Type B pancreatic cell (in vitro differentiated cells): ENCODE measurements at places on chromosomes 4 and X. TPM values are rescaled to one million over a fixed set of nuclear protein-coding genes. Genes with fewer than 3 reads are reported as not detected.

The COMMD8 gene
- total RNA-seq = 12.2 and 12.8 TPM in 2 replicates

The NPY2R gene
- total RNA-seq = 0.43 TPM in 1 of 2 replicates, not detected in the other

The PCSK1N gene
- 109 and 246 TPM in 2 replicates for total RNA-seq

The F9 gene
- total RNA-seq = 0.24 and 0.36 TPM in 2 replicates

The DCAF16 gene
- total RNA-seq = 58.2 and 63.7 TPM in 2 replicates

The KIF4A gene
- 8.6 and 29.8 TPM in 2 replicates for total RNA-seq

The SPANXN5 gene
- not detected in 2 replicates for total RNA-seq

The WDR17 gene
- 5.2 and 6.1 TPM in 2 replicates for total RNA-seq

The SH2D1A gene
- not detected in 2 replicates for total RNA-seq

The SPANXA2 gene
- not detected in 2 replicates for total RNA-seq

The GRID2 gene
- total RNA-seq = 1.3 and 1.7 TPM in 2 replicates

The RHOXF1 gene
- not detected in 2 replicates for total RNA-seq

The USP51 gene
- 3.5 and 8.9 TPM in 2 replicates for total RNA-seq

The MED28 gene
- 79.3 and 92.5 TPM in 2 replicates for total RNA-seq

The DCAF8L2 gene
- not detected in 2 replicates for total RNA-seq

The SOWAHB gene
- total RNA-seq = 4.8 and 8.4 TPM in 2 replicates

The USP27X gene
- 6.3 and 7.8 TPM in 2 replicates for total RNA-seq

The FGB gene
- total RNA-seq = 32.8 and 199 TPM in 2 replicates

The SPANXD gene
- not detected in 2 replicates for total RNA-seq

The GABRA4 gene
- total RNA-seq = 0.45 and 1.5 TPM in 2 replicates

The HS6ST2 gene
- 35.8 and 46.4 TPM in 2 replicates for total RNA-seq

The LAS1L gene
- 29.3 and 42.1 TPM in 2 replicates for total RNA-seq

The MAGT1 gene
- 57.8 and 59.5 TPM in 2 replicates for total RNA-seq

The ANXA3 gene
- total RNA-seq = 56.6 and 135 TPM in 2 replicates

The CACNA1F gene
- 0.17 and 0.48 TPM in 2 replicates for total RNA-seq

The ZFP42 gene
- total RNA-seq = 12.0 and 33.4 TPM in 2 replicates

The GNRHR gene
- total RNA-seq = not detected in 2 replicates

The HSFX4 gene
- not detected in 2 replicates for total RNA-seq

The TREX2 gene
- 0.72 and 1.3 TPM in 2 replicates for total RNA-seq

The CFAP47 gene
- total RNA-seq = 0.31 and 3.0 TPM in 2 replicates
